HS-27A (cell line): ENCODE measurements at places on chromosomes 11 and 22.

- DNase-seq = no peak
Measured at GRCh38 chr11:126519764-126520734, 164.6 kb downstream of the ST3GAL4 start.

GRCh38 chr11:93017821-93018690 lies 48.6 kb downstream of the MTNR1B start:
- no peak for DNase-seq

GRCh38 chr11:31366795-31367194 lies 2.7 kb downstream of the DCDC1 start:
- DNase-seq = no peak

GRCh38 chr11:128338811-128339210 lies 248.5 kb downstream of the ETS1 start:
- no peak for DNase-seq

GRCh38 chr11:124863137-124863825 lies 2.0 kb upstream of the ROBO3 start:
- no peak for DNase-seq

DNA sequence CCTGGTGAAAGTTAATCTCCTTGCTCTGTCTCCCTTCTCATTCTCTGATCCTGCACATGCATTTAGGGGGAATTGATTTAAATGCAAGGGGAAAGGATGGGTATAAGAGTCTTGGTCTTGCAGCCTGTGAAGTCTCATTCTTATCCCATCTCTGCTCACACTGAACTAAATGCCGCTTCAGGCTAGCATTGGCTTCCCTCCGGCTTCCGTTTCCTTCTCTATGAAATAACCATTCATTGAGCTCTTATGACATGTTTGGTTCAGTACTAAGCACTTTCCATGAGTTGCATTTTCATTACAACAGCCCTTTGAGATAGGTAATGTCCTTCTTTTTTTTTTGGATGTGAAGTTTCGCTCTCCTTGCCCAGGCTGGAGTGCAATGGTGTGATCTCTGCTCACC lies 5.6 kb downstream of the ZBTB16 start:
- DNase-seq = no peak

DNA sequence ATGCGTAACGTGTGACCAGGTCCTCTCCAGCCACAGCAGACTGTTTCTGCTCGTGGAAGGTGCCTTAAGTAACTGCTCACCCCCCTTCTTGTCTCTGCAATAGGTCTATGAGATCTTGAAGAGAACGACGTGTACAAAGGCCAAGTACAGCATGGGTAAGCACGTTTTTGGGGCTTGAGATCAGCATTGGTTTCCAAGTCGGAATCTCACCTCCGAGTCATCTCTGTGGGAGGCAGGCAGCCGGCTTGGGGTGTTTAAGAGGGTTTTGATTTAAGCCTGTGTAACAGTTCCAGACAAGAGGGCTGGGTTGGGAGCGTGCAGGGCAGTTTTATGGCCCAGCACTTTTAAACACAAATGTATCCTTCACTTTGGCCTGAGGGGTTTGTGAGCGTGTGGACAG lies 30.1 kb downstream of the ANO1 start:
- no peak for DNase-seq

GRCh38 chr11:80810695-80811094 lies 1369.9 kb upstream of the TENM4 start:
- no peak for DNase-seq

DNA sequence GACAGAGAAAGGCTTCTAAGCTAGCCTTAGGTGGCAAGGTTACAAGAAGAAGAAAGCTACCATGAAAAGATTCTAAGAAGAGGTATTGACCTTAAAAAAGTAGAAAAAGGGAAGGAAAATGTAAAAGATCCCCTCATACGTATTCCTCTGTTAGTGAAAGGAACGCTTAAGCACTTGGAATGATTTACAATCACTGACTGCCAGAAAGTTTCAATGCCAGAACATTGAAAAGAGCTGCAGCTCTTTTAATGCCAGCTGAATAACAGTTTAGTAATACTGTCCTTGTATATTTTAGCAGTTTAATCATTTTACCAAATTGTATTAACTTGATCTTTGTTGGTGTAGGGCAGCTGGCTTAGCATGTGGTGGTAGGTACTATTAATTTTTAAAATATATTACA lies 650.7 kb downstream of the FAM181B start:
- DNase-seq = no peak

DNA sequence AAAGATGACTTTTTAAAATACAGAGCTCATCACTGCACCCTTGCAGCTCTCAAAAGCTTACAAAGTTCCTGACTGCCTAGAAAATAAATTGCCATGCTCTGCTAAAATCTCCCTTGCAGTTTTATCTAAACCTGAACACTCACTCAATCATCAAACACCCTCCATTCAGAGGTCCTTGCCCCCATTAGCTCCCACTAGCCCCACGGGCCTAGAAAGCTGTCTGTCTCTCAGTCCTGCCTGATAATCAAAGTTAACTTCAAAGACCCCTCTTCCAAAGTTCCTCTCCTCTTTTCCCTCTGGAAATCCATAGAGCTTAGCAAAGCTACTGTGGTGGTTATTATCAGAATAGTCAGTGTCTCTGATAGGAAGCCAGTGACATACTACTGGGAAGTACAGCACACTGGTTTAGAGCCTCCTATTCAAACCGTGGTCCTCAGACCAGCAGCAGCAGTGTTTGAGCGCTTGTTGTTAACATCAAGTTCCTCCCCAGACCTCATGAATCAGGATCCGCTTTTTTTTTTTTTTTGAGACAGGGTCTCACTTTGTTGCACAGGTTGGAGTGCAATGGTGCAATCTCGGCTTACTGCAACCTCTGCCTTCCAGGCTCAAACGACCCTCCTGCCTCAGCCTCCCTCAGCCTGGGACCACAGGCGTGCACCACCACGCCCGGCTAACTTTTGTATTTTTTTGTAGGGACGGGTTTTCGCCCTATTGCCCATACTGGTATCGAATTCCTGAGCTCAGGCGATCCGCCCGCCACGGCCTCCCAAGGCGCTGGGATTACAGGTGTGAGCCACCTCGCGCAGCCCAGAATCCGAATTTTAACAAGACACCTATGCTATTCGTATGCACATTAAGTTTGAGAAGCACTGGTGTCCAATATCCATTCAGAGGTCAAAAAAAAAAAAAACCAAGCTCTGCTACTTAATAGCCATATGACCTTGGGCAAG lies 1.2 kb downstream of the NDUFC2 start:
- DNase-seq = no peak

DNA sequence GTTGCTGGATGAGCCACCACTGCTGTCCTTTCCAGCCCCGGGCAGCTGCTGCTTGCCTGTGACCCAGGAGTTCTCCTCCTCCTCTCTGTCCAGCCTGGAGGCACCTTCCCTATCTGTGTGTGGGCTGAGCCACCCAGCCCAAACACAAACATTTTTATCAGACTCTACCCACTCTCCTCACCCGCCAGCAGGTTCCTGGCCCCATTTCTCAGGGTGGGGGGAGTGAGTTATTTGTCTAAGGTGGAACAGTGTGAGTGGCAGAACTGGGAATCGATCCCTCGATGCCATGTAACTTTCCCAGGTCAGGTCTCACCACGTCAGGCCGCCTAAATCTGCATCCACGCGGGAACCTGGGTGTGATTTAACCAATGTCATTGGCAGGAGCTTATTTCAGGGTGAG lies 20.8 kb upstream of the SMIM38 start:
- DNase-seq = no peak

GRCh38 chr11:76680518-76681425 lies 10.2 kb upstream of the LRRC32 start:
- peak; percentile 24 for DNase-seq
